ENCODE measurements at places on chromosomes 4 and X.

DNA sequence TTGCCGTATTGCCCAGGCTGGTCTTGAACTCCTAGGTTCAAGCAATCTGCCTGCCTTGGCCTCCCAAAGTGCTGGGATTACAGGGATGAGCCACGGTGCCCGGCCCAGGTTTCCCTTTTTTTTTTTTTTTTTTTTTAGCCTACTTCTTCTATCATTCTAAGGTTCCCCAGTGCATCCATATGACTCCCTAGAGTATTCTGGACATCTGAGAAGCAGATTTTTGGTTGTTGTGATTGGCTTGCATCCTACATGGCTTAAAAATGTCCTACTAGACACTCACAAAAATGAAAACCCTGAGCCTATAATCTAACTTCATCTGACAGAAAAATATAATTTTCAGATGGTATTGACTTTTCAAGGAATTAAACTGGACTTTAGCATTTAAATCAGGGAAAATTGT, 41.7 kb downstream of the SMIM14 start:
- no peak for DNase-seq

- no peak for DNase-seq
These were observed 30.4 kb upstream of the HPGDS start for GRCh38 chr4:94372991-94373390.

GRCh38 chr4:105815701-105816100, 79.6 kb upstream of the NPNT start:
- no peak for DNase-seq

GRCh38 chrX:123171781-123172180, 12.3 kb upstream of the GRIA3 start:
- DNase-seq = no peak

DNA sequence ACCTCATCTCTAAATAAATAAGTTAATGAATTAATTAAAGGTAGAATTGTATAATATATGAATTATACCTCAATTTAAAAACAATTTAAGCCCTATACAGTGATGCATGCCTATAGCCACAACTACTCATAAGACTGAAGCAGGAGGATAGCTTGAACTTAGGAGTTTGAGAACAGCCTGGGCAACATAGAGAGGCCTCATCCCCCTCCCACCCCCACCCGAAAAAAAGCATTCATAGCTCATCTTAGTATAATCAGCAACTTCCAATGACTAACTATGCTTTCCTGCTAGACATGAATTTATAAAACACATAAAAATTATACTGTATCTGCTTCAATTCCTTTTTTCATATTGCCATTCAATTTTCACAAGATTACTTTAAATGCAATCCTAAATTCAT, 1.6 kb downstream of the LRBA start:
- no peak for DNase-seq

GRCh38 chr4:153513596-153513995, 47.4 kb downstream of the TMEM131L start:
- no peak for DNase-seq

DNA sequence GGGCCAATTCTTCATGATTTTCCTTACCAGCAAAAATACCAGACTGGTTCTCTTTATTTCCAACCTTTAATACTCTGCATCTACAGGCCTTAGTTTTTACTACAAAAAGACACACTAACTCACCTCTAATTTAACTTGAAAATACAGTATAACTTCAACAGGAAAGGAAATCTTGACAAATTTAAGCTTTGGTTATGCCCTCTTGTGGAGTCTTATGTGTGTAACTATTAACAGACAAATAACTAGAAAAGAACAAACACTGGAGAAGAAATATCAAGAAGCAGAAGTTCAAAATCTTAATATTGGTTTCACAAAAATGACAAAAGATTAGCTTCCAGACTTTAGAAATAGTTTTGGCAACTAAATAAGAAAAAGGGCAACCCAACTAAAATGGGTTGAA, 33.0 kb downstream of the PPA2 start:
- no peak for DNase-seq

- no peak for DNase-seq
These were observed 17.8 kb upstream of the MAN2B2 start for GRCh38 chr4:6557185-6557584.

DNA sequence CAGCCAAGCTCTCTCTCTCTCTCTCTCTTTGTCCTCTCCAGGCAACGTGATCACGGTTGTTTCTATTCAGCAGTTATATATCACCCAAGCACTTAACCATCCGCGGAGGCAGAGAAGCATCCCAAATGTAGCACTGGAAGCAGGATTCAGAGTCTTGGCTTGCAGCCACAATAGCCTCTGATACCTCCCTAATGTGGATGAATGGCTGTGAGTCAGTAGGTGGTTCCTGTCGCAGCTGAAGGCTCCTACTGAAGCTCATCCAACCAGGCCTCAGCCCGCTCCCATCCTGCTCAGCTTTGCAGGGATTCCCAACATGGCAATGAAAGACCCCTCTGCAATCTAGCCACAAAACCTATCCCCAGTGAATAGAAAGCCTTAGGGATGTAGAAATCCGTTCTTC, 5.1 kb downstream of the HS6ST2 start:
- no peak for DNase-seq

GRCh38 chr4:106694232-106694631, 325.7 kb upstream of the GIMD1 start:
- no peak for DNase-seq

DNA sequence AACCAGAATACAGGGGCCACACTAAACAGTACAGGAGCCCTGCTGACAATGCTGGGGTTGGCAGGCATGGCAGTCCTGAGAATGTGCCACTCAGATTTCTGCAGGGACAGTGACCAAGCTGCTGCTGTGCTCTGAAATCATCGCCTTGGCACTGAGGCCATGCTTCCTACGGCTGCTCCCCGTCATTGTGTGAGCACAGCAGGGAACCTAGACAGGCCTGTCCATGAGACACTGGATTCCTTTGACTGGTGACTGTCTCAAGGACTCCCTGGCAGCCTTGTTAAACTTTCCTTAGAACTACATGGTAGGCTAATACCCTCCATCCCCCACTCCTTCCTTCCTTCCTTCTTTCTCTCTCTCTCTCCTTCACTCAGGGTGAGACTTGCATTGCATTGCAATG, 111.4 kb downstream of the LUZP4 start:
- no peak for DNase-seq

GRCh38 chr4:16807355-16807754, 91.1 kb downstream of the LDB2 start:
- DNase-seq = no peak

DNA sequence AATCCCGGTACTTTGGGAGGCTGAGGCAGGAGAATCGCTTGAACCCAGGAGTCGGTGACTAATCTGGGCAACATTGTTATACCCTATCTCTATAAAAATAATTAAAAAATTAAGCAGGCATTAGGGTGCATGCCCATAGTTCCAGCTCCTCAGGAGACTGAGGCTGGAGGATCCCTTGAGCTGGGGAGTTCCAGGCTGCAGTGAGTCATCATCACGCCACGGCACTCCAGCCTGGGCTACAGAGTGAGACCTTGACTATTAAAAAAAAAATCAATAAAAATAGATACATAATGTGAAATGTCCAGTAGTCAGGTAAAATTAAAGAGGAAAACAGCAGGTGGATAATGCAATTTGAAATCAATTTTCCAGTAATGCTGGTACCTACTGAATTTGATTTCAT, 14.6 kb downstream of the ADGRL3 start:
- no peak for DNase-seq

GRCh38 chr4:11182586-11183355, 245.9 kb downstream of the HS3ST1 start:
- DNase-seq = no peak

DNA sequence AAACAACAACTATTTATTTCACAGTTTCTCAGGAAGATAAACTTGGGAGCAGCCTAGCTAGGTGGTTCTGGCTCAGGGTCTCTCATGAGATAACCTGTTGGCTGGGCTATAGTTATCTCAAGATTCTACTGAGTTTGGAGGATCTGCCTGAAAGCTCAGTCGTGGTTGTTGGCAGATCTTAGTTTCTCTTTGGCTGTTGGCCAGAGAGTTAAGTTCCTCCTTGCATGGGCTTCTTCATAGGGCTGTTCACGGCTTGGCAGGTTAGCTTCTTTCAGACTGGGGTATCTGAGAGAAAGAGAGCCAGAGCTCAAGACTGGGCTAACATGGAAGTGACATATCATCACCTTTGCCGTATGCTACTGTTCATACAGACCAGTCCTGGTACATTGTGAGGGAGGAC, 28.7 kb downstream of the SEC24B start:
- no peak for DNase-seq

DNA sequence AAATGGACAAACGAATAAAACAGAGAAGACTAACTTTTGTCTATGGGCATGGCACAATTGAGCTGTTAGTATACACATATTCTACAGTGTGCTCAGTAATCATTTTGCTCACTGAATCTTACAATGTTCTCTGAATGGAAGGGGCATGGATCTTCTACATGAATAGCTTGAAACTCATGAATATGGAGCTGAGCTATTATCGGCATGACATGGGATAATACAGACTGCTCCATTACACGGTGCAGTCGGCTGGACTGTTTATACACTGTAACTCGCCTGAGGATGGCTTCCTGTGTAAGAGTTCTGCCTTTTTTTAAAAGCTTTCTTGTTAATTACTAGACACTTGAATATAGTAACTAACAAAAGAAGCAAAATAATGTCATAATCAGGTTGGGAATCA, 368.5 kb upstream of the MAD2L1 start:
- DNase-seq = no peak

DNA sequence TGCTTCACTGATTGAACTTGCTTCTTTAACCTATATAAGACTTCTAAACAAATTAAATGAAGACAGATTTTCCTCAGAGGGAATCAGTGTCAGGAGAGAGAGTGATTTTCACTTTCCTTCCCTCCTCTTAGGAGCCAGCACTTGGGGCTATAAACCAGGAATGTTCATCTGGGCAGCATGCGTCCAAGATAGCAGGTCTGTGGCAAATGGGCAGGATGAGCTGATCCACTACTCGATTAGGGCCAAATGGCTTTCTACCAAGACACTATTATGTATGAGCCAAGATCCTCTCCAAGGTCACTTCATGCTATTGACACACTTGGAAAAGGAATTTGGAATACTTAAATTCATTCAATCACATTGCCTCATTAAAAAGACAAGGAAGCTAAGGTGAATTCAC, 203.9 kb upstream of the GRID2 start:
- no peak for DNase-seq

DNA sequence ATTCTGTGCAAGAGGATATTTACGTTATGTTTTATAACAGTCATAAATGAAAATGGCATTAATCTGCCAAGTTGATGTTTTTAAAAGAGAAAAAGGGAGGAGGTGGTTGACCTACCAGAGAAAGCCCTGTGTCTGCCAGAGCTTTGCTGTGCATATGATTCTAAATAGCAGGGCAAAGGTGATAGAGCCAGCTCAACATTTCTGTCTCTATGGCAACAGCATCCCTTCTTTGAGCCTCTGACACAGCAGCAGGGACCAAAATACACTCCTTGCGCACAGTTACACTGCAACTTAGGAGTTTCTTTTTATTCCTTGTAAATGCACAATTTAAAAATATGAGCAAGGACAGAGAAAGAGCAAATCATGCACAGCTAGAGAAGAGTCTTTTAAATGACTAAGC, 133.3 kb upstream of the RAI2 start:
- DNase-seq = no peak

DNA sequence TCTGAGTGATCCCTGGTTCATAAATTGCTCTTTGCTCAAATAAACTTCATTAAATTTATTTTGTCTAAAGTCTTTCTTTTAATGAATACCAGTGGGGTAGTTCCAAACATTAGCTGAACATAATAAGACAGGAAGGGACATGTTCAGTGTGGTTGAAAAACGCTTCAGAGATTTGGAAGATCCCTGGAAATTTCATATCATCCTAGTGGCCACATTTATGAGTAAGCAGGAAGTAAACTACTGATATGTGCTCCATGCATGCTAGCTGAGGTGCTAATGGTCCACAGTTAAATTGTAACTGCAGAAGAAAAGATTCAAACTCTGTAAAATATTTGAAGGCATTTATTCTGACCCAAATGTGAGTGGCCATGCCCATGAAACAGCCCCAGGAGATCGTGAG, 1328.7 kb downstream of the ADGRL3 start:
- DNase-seq = no peak

DNA sequence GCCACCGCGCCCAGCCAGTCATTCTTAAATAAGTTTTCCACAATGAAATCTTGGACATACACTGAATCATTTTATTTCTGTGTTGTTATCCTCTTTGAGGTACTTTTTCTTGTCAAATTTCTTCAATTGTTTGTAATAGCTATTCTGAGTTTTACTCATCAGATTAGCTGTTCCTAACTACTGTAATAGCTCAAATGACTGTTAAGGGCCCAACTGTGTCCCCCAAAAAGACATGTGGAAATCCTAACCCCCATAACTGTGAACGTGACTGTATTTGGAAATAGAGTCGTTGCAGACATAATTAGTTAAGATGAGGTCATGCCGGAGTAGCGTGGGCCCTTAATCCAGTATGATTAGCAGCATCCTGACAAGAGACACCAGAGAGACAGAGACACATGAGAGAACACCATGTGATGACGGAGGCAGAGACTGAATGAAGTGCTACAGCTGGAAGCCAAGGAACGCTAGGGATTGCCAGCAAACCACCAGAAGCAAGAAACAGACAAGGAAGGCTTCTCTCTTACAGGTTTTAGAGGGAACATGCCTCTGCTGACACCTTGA, 22.9 kb downstream of the ACOT9 start:
- no peak for DNase-seq

DNA sequence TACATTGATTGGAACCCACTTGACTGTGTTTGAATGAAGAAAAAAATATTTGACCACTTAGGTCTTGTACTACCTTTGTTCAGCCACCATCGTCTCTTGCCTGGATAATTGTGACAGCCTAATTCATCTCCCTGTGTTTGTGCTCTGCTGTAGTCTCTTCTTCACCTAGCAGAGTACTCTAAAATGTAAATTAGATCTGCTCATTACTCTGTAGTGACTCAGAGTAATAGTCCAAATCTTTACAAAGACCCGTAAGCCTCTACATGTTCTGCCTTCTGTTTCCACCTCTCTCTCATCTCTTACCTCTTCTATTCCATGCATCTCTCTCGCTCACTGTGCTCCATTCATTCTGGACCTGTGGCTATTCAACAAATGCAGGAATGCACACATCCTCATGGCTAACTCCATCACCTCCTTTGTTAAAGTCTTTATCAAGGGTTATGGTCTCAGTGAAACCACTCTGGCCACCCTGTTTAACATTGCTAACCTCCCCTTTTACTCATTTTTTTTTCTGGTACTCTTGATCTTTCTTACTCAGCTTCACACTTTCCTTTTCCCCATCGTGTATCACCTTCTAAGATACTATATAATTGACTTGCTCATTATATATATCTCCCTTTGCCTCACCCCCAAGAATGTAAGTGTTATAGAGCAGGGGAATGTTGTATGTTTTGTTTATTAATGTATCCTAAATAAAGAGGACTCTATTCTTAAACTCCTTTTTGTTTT, 98.4 kb downstream of the STIM2 start:
- no peak for DNase-seq

DNA sequence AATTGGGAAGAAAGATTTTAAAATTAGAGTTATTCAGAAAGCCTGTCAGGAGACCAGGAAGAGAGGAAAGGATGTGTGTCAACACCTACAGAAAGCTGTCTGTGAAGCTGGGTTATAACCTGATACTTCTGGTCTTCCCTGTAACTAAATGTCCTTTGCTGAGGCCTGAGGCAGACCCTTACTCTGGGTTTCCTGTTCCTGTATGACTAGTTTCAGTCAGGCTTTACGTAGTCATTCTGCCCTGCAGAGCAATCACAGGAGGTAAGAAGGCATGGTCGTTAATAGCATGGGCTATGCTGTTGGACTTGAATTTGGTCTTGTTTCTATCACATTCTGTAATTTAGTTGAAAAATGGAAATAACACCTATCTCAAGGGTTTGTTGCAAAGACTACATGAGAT, 110.5 kb upstream of the IGFBP7 start:
- no peak for DNase-seq
